Tibial nerve (tissue), 4 donors: ENCODE measurements at places on chromosomes 1 and 21.

DNA sequence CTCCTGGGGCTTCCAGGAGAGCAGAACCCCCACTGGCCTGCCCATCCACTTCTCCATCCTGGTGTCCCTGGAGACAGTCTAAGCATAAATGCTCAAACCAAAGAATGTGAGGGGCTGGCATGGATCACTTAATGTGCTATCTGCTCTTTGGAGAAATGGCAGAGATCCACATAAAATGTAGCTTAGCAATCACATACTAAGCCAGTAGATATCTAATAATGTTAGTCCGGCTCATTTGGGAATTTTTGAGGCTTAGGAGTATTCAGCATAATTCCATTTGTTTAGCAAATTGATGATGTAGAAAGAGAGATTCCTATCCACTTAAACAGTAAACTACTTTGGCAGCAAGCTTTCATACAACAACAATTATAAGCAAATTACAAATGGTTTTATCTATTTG lies 90.7 kb downstream of the TENT5C start:
- H3K27me3 ChIP-seq = no peaks in the 10 kb centered on the region
- no peaks in the 10 kb centered on the region for H3K4me1 ChIP-seq
- no peak overlapping the region for H3K4me3 ChIP-seq
- H3K27ac ChIP-seq = peak overlapping the region; percentile 65
- H3K36me3 ChIP-seq = no peaks in the 10 kb centered on the region

DNA sequence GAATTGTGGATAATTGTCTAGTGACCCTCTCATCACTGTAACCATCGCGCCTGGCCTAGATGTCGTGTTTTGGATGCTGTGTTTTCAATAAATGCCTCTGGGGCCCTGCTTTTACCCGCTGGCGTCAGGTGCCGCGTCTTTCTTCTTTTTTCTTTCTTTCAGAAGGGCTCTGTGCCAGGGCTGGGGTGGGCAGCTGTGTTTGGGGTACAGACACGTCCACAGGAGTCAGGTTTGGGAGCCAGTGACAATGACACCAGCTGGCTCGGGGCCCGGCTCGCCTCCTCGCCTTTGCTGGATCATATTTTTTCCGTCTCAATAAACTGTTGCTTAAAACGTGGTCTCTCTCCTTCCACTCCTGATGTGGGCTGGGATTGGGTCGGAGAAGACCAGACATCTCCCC lies 16.1 kb downstream of the TMEM201 start:
- DNase-seq = no peak
- no peak overlapping the region for H3K27ac ChIP-seq
- no peaks in the 10 kb centered on the region for H3K27me3 ChIP-seq
- H3K4me1 ChIP-seq = no peaks in the 10 kb centered on the region
- H3K4me3 ChIP-seq = no peak overlapping the region
- no peaks in the 10 kb centered on the region for H3K36me3 ChIP-seq

- H3K27me3 ChIP-seq = no peaks in the 10 kb centered on the region
- no peak overlapping the region for H3K4me3 ChIP-seq
- peaks cover 7% of the 10 kb centered on the region for H3K36me3 ChIP-seq
- peak overlapping the region; percentile 95 for H3K27ac ChIP-seq
These were observed 40.2 kb downstream of the HSPG2 start for GRCh38 chr1:21896652-21897532.

- H3K4me3 ChIP-seq = no peak overlapping the region
- no peak for DNase-seq
- H3K27ac ChIP-seq = no peak overlapping the region
- H3K36me3 ChIP-seq = no peaks in the 10 kb centered on the region
These were observed 1122.9 kb upstream of the B3GALT2 start for GRCh38 chr1:194309269-194309668.
